Mesothelial cell of epicardium (in vitro differentiated cells): ENCODE measurements at places on chromosomes 1 and 21.

- DNase-seq: no peak
Measured at GRCh38 chr1:234932106-234932505, 196.5 kb downstream of the TOMM20 start.

DNA sequence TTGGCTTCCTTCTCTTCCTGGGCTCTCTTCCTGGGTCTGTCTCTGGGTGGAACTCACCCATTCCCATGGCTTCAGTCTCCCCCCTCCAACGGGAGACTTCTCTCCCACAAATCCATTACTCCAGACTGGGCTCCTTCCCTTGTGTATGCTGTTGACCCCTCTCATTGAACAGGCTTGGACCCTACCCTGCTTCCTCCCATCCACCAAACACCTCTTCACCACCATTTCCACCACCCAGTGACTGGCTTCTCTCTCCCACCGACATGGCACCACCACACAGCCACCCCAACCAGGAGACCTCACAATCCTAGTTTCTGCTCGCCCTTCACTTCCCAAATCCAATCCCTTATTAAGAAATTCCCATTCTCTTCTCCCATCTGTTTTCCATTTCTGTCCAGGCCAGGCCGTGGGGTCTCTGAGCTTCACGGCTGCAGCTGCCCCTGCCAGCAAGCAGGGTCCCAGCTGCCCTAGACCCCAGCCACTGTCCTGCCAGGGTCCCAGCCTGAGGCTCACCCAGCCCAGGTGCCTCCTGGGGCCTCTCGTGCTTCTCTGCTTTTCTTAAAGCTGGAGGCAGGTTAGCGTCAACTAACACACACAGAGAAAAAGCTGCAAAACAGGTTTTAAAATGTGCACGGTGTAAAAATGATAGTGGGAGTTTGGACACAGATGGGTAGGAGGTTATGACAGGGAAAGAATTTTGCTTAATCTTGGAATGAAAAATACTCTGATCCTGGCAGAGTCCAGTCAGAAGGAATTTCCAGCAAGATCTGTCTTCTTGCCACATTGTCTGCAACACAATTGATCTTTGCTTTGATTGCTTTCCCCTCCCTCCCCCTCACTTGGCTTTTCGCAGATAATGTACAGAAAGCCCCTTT is 383.8 kb upstream of the VAMP3 start:
- DNase-seq: no peak

DNA sequence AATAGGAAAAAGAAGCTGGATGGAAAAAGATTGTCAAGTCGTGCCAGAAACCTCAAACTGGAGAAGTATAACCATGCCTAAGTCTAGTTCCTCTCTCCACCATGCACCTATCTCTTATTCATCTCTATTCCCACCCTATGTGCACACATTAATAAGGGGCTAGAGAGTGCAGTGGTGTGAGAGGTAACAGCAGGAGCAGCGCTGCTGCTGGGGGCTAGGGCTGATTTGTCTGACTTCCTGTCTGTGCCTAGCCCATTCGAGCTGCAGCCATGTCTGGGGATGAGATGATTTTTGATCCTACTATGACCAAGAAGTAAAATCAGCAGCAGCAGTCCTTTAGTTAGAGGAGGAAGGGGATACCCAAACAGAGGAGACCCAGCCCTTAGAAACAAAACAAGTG is 43.0 kb downstream of the TRIM33 start:
- no peak for DNase-seq

GRCh38 chr1:230827081-230827681 is 41.1 kb downstream of the C1orf198 start:
- no peak for DNase-seq

DNA sequence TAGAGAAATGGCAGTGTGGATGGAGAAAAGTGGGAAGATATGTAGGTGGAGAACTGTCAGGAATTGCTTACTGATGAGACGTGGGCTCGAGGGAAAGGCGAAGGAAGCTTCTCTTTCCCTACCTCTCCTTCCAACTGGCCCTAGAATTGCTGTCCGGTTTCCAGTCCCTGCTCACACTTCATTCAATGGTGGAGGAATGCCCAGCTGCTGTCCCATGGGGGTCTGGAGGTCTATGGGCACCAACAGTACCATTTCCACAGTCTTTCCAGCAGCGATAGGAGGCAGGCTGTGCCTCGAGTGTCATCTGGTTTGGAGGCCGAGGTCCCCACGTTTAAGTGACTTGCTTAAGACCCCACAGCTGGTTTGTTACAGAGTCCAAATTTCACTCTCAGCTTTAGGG is 31.5 kb upstream of the CD1D start:
- no peak for DNase-seq

GRCh38 chr1:25677193-25677773 is 60.7 kb downstream of the MAN1C1 start:
- DNase-seq: no peak

- DNase-seq: no peak
Measured at GRCh38 chr21:33686386-33686785, 44.1 kb downstream of the ITSN1 start.

GRCh38 chr1:15717418-15718125 is 18.5 kb upstream of the SLC25A34 start:
- DNase-seq: no peak

GRCh38 chr1:71651214-71651613 is 570.4 kb upstream of the ZRANB2 start:
- DNase-seq: no peak

DNA sequence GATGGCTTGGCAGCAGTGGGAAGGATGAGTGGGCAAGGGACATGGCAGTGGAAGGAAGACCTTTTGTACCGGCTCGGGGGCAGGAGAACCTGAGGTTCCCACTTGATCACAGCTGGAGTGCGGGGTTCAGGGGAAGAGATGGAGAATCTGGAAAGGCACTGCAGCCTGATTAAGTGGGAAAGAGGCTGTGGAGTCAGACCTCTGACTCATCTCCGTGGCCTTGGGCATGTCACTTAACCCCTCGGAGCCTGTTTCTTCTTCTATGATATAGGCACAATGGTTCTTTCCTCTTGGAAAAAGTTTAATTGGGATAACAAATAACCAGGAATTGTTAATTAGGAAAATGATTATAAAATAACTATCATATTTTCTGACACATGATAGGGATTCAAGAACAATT is 13.1 kb upstream of the TMEM61 start:
- DNase-seq: no peak

- no peak for DNase-seq
Measured at GRCh38 chr1:31699341-31699891, 4.4 kb downstream of the COL16A1 start.

- no peak for DNase-seq
Measured at GRCh38 chr1:3668148-3668547, 15.8 kb downstream of the TP73 start.

DNA sequence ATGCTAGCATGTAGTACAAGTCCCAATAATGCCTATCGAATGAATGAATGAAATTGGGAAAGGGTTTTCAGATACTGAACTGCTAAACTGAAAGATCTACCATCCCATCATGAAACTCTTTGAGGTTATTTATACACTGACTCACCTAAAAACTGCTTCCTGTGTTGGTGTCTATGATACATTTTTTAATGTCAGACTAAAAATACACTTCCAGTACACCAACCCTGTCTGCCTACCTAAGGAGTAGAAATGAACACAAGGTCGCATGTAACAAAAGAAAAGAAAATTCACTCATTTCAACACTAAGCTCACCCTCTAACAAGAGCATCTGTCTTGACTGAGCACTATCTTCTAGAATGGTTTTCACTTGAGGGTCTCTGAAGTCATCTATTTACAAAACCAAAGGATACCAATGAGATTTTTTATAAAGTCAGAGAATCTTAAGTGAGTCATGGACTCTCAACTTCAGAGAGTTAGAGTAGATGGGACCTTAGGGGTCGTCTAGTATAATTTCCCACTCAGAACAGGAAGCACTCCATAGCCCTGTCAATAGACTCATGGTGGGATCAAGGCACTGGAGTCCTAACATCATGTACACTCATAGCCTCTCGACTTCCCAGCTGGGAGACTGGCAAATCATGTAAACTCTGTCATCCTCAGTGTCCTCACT is 53.4 kb downstream of the WLS start:
- no peak for DNase-seq

DNA sequence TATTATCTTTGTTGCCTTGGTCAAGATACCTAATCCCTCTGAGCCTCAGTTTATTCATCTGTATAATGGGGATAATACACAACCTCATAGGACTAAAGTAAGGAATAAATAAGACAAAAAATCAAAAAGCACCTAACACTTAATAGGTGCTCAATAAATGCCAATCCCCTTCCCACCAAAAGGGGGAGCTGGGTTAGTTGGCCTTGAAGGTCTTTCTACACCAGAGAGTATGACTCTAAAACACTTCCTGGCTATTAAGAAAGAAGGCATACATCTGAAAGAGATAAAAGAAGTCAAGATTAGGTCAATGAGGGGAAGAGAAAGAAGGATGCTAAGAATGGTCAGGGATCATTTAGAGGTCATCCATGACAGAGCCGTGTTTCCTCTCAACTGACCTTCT is 11.1 kb downstream of the VSIG8 start:
- DNase-seq: no peak

GRCh38 chr1:39481289-39481688 is 10.1 kb upstream of the BMP8A start:
- DNase-seq: no peak

GRCh38 chr1:229027158-229027557 is 243.8 kb upstream of the RAB4A start:
- no peak for DNase-seq

- DNase-seq: no peak
Measured at GRCh38 chr1:92081031-92081430, 886 bp downstream of the BTBD8 start.

- no peak for DNase-seq
Measured at GRCh38 chr1:53968125-53968513, 22.0 kb downstream of the LRRC42 start.

DNA sequence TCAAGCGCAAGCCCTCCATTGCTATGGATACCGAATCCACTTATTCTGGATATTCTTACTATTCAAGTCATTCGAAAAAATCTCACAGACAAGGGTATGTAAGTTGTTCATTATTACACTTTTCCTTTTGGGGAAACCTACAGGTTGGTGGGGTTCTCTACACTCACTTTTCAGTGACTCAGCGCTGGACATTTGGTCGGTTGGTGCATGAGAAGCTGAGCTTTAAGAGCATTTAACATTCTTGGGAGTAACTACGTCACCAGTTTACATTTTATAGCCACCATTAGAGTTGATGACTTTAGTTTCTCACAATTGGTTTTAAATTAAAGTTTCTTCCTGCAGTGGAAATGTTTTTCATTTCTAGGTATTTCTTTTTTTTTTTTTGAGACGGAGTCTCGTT is 9.6 kb downstream of the VANGL1 start:
- DNase-seq: no peak

GRCh38 chr1:204821476-204821875 is 49.2 kb upstream of the NFASC start:
- no peak for DNase-seq

- DNase-seq: no peak
Measured at GRCh38 chr1:192887426-192887825, 78.6 kb downstream of the RGS2 start.

DNA sequence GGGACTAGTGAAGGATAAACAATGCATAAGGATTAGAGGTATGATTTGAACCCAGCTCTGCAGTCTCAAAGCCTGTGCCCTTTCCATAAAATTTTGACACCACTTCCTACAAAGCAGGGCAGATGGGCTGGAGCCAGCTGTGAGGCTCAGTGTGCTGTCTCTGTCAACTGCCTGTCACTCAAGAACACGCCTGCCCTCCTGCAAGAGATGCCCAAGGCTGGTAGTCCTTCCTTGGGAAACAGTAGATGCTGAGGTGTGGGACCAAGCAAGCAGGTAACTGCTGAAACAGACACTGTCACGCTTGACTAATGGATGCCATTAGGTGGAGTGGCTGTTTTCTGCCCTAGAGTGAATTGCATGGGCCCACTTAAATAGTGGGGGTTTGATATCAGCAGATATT is 402.0 kb downstream of the PTPRU start:
- DNase-seq: no peak

- no peak for DNase-seq
Measured at GRCh38 chr1:212551929-212552328, 56.6 kb upstream of the ATF3 start.

- DNase-seq: no peak
Measured at GRCh38 chr1:19113697-19114092, 96.4 kb downstream of the UBR4 start.

DNA sequence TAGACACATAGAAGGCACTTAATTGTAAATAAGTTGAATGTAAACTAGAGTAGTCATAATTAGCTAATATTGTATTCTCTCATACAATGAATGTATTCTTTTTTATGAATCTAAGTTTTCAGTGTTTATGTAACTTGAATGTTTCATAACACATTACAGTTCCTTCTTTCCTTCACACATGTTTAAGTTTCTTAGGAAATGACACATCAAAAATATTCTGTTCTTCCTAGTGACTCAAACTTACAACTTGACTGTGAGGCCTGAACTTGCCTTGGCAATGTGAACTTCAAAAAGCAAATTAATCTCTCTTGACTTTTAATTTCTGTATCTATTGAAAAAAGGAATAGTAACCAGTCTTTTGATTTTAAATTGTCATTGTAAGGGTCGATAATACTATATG is 700.1 kb downstream of the KCNT2 start:
- DNase-seq: no peak

DNA sequence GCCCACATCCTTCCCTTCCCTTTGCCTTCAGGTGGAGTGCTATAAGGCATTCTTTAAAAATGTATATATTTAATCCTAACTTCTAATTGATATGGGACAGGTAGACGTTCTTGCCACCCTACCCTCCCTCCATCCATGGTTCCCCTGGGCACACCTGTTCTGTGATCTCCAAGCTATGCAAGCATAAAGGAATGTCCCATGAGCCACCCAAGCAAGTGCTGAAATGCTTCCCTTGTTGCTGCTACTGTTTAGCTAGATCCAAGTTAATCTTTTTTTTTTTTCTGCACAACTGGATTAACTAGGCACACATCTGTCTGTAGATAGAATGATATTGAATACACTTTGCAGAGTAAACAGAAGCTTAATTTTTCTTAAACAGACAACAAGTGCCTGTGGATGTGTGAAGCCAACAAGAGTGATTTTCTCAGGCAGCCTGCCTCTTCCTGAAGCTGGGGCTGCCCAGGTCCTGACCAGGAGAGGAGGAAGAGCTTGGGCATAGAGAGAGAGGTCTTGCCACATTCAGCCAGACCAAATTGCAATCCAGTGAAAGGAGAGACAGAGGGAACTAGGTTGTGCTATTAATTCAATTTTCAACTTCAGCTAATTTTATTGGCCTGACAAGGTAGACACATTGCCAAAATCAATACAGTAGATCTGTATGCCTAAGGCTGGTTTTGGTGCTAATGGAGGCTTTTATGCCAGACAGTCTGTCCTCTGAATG is 28.2 kb upstream of the ATP1B1 start:
- DNase-seq: no peak

DNA sequence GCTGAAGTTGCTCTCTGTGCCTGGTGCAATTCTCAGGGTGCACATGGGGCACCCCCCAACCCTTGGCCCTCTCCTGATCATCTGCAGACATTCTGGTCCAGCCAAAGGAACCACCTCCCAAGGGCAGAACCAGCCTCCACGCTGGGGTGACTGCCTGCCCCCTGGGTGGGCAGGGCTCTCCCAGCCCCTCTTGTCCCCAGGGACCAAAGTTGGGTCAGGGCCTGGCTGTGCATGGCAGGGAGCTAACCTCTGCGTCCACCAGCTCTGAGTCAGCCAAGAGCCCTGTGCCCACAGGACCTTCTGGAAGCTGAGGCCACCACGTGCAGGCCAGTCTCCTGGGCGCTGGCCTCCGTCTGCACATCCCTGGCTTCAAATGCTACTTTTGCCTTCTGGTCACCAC is 101.9 kb downstream of the SIK1 start:
- DNase-seq: no peak

GRCh38 chr1:199178646-199179045 is 539.8 kb downstream of the PTPRC start:
- DNase-seq: no peak
